NCI-H2171 treated with DMSO at 0.1 percent for 48 hours (cell line): ENCODE measurements at places on chromosomes 5 and 9.
A peak's percentile ranks its signal among the peaks of the same experiment; 100 is the strongest.

DNA sequence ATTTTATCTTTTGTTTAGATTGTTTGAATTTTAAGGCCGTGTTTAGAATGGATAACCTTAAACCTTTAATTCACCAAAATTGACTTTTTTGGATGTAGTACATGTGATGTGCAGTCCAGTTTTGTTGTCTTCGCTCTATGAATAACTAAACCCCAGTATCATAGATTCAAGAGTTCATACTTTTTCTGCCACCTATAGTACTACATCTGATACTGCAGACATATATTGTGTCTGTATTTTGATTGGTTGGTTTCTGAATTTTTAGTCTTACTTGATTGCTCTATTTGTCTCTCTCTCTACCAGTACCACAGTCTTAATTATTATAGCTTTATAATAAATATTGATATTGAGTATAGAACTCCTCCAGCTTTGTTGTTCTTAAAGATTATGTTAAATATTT lies 58.1 kb downstream of the PPIP5K2 start:
- DNase-seq = no peak

DNA sequence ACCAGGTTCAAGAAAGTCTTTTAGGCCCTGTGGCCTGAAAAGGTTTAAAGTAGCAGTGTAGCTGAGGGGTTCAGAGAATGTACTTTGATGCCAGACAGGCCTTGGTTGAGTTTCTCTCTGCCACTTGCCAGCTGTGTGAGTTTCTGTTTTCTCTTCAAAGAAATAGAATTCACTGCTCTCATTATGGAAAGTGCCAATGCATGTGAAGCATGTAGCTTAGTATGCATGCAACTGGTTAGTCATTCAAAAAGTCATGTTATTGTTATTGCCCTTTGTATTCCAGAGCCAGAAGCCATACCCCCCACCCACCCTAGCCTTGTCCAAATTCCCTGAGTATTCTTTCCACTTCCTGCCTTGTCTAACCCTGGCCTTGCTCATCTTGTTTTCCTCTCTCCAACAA lies 101.7 kb downstream of the ADRB2 start:
- DNase-seq = no peak

DNA sequence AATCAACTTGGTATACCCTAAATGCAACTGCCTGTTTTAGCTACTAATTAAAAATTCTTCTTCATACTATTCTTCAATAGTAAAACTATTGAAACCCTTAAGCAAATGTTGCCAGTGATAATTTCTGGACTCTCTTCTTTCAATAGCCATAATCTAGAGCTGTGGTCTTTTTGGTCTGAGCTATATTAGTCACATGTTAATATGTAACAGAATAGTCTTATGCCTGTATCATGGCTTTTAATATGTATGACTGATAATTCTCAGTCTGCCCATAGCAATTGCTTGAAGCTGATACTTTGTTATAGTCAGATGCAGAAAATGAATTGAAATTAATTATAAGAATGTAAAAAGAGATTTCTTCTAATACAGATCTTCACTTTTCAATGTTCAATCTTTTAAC lies 1871.9 kb upstream of the CDH6 start:
- no peak for DNase-seq

GRCh38 chr5:59275510-59276324 lies 617.8 kb downstream of the PDE4D start:
- DNase-seq = no peak

- no peak for DNase-seq
Observed at GRCh38 chr5:38478166-38478565, 78.3 kb downstream of the LIFR start.

- no peak for DNase-seq
Observed at GRCh38 chr9:92474587-92474986, 7.7 kb downstream of the ASPN start.

DNA sequence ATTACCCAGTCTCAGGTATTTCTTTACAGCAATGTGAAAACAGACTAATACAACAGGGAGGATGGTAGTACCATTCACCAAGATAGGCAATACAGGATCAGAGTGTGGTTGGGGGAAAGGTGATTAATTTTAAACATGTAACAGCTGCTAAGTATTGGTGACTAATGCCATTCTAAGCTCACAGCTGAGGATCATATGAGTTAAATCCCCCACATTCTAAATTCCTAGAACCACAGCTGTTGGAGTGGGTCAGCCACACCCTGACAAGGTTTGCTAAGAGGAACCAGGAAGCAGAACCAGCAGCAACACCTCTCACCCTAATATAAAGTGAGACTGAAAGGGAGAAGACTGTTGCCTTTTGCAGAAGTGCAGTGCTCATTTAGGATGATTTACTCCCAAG lies 24.8 kb downstream of the HSPB3 start:
- no peak for DNase-seq

DNA sequence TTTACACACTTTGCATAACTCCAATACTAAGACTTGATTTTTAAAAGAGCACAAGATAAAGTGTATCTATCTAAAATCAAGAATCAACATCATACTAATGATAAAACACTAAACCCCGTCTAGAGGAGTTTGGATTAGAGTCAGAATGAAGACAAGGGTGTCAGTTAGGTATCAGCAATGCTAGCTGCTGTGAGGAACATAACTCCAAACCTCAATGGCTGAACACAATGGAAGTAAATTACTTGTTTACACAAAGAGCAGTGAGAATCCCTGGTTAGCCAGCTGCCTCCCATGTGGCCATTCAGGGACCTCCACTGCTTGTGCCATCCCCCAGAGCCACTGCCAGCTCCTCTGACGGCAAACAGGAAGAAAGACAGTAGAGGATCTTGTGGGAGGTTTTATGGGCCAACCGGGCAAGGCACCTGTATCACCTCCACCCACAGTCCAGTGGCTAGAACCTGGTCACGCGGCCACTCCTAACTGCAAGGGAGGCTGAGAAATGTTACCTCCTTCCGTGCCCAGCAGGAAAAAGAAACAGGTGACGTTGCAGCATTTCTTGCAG lies 24.0 kb upstream of the GRHPR start:
- DNase-seq = no peak

- DNase-seq = no peak
Observed at GRCh38 chr9:79357616-79358015, 214.1 kb upstream of the TLE4 start.

DNA sequence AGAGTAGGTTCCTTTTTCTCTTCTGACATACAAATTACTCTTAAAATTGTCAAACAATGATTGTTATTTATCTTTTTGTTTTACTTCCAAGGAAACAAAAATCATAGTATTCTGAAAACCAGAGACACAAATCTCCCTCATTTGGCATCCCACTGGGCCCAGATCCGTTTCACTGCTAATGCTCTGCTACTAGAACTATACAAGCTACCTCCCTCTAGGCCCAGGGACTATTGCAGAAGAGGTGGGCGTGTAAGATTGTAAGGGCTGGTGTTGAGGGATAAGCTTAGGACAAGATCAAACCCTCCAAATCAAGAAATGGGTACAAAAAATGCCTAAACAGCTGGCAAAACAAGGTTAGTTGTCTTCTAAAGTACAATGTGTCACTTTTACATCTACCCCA lies 928.9 kb upstream of the CDH10 start:
- DNase-seq = no peak

DNA sequence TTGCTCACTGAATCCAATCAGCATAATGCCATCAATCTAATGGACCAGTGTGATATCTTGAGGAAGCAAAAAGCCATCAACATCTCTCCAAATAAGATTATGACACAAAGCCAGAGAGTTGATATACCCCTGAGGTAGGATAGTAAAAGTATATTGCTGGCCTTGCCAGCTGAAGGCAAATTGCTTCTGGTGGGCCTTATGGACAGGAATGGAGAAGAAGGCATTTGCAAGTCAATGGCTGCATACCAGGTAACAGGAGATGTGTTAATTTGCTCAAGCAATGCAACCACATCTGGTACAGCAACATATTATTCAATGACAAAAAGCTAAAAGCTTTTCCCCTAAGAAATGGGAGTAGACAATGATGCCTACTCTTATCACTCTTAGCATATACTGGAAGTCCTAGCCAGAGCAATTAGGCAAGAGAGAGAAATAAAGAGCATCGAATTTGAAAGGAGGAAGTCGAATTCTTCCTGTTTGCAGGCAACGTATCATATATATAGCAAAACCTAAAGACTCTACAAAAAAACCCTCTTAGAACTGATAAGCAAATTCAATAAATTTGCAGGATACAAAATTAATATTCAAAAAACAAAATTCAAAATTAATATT lies 216.1 kb upstream of the RASA1 start:
- no peak for DNase-seq

GRCh38 chr5:1881098-1881572 lies 1.6 kb downstream of the IRX4 start:
- DNase-seq = no peak

DNA sequence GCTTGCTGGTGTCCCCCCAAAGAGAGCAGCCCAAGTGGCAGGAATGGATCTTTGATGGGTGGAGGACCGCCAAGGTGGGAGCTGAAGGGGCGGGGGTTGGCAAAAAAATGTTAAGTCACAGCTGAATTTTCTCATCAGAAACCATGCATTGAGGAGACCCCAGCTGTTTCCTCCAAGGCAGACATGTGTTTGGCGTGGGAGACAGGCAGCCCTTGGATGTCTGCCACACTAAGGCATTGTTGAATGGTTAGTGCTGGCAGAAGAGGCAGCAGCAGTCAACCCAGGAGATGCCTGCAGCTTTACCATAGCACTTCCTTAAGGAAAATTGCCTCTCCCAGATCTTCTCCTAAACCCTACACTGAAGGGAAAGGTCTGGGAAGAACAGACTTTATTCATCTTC lies 394.9 kb upstream of the CD180 start:
- DNase-seq = no peak

- DNase-seq = no peak
Observed at GRCh38 chr9:35797311-35798109, 6.1 kb downstream of the NPR2 start.

GRCh38 chr9:113895526-113895925 lies 19.4 kb downstream of the ZNF618 start:
- DNase-seq = no peak

- DNase-seq = peak; percentile 86
Observed at GRCh38 chr5:72209147-72210115, 102.2 kb downstream of the MAP1B start.

- peak; percentile 53 for DNase-seq
Observed at GRCh38 chr9:97983589-97984187, 547 bp downstream of the ANP32B start.

DNA sequence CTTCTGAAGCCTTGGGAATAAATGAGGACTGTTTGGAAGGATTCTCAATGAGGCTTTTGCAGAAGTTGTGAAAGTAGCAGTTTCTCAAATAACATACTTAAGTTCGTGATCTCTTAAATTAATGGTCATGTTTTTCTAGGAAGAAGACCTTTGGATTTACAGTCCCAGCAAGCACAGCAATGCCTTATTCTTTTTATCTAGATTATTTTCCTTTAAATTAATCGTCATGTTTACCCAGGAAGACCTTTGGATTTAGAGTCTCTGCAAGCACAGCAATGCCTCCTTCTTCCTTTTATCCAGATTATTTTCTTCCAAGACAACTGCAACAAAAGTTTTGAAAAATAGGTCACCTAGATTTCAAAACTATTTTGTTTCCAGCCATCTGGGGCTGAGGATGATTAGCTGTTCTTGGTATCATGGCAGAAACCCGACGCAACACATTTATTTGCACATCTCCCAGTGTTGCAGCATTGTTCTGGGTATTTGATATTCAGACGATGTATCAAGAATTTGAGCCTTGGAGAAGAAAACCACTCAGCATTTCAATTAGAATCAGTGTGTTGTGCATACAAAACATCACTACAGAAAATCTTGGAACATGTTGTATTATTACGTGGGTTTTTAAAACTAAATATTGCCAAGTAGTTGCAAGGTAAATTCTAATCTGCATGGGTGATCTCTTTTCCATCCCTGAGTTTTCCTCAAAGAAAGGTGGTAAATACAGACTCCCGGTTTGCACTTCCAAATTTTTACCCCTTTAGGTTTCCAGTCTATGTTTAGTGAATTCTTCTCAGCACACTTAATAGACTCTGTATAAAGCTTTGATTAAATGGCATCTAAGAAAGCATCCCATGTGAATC lies 50.9 kb downstream of the JAKMIP2 start:
- no peak for DNase-seq
